ENCODE measurements at places on chromosomes 11 and 22.

- DNase-seq, result no peak
Observed at GRCh38 chr11:48022445-48022844, 42.1 kb downstream of the PTPRJ start.

DNA sequence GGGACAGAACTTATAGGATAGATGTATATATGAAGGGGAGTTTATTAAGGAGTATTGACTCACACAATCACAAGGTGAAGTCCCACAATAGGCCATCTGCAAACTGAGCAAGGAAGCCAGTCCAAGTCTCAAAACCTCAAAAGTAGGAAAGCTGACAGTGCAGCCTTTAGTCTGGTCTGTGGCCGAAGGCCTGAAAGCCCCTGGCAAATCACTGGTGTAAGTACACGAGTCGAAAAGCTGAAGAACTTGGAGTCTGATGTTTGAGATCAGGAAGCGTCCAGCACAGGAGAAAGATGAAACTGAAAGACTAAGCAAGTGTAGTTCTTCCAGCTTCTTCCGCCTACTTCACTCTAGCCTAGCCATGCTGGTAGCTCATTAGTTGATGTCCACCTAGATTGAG, 799.6 kb upstream of the ARHGAP42 start:
- no peak for DNase-seq

GRCh38 chr22:39665229-39665628, 94.7 kb downstream of the CACNA1I start:
- no peak for DNase-seq

- DNase-seq, result no peak
Observed at GRCh38 chr11:111403051-111403726, 24.1 kb upstream of the POU2AF1 start.

DNA sequence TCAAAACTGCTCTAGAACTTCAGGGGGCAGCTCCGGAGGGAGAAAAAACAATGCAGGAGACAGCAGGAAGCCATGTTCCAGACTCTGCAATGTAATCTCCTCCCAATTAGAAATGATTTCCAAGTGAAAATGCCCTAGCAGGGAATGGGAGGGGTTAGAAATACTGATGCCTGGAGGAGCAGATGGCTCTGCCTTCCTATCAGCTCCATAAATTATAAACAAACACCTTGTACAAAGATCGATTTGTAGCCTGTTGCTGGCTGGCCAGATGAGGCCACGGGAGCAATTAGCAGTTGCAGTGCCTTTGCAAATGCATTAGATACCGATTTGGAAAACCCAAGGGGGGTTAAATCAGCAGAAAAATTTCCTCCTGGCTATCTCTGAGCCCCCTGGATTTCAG, 46.6 kb upstream of the CHRM4 start:
- DNase-seq, result no peak

GRCh38 chr11:107151579-107151978, 133.3 kb upstream of the GUCY1A2 start:
- DNase-seq, result no peak

DNA sequence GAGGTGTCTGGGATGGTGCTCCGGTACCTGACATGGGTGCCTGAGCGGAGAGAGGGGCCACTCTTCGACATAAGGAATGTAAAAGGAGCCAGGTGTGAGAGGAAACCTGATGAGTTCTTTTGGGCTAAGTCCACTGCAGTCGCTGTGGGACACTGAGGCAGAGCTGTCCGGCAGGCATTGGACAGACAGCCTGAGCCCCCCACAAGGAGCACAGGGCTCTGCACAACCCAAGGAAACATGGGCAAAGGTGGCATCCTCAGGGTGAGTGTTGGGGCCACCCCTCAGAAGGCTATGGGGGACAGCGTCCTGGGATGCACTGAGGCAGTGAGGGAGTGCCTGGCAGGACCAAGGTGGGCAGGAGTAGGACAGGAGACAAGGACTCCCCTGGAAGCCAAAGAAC, 57.7 kb upstream of the EMID1 start:
- DNase-seq, result no peak

All from globus pallidus (tissue), 1 donor.